Endothelial cell of umbilical vein (primary cell): ENCODE measurements at places on chromosomes 5 and 9. TPM values are rescaled to one million over a fixed set of nuclear protein-coding genes. Genes with fewer than 3 reads are reported as not detected.

The FCN1 gene
- total RNA-seq: not detected in 2 replicates

The DDX41 gene
- total RNA-seq: 86.4 and 103 TPM in 2 replicates

DNA sequence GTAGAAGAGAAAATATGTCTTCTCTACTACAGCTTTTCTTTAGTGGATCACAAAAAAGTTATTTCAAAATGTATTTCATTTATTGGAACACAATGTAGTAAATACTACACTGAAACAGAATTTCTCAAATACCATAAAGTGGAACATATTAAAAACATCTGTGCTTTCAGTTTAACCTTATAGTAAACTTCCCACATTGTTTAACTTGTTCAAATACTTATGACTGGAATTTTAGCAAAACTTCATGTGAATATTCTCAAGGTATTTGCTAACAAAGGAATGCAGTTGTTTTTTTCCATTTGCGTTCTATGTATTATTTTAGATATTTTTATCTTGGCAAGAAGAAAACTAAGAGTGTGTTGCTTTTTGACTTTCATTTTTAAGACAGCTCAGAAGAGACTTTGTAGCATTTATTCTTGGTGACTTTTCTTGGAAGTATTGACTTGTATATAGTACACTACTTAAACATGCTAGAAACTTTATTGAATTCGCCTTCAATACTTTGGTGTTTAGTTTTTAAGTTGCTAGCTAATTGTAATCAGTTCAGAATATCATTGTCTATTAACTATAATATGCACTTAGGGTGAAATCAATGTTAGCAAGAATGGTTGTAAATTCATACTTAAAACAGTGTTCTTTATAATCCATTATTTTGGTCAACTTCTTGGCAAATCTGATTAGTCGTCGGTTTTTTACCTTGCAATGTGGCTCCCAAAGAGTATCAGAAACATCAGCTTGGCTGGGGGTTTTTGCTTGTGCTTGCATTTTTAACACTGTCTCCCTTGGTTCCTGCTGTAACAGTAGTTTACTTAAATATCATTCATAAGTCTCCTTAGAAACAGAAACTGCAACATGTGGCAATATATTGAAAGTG lies 5.0 kb upstream of the RHOBTB3 start:
- no peak for DNase-seq

- no peak for DNase-seq
Measured at GRCh38 chr9:18362166-18362565, 111.8 kb upstream of the ADAMTSL1 start.

DNA sequence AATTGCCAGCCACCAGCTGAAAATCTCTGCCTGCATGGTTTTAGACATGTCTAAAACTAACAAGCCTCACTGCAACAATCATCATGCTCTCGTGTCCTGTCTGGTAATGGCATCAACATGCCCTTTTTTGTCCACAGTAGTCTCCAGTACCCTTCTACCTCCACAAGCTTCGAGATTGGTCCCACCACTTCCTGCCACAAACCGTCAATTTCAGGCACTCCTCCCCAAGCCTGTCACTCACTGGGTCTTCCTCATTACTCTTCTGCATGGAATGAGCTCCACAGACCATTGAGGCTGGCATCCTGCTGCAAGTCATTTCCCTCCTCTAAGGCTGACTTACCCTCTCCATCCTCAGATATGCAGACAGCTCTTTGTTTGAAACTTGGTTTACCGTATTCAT lies 9.0 kb downstream of the LPAR1 start:
- no peak for DNase-seq

DNA sequence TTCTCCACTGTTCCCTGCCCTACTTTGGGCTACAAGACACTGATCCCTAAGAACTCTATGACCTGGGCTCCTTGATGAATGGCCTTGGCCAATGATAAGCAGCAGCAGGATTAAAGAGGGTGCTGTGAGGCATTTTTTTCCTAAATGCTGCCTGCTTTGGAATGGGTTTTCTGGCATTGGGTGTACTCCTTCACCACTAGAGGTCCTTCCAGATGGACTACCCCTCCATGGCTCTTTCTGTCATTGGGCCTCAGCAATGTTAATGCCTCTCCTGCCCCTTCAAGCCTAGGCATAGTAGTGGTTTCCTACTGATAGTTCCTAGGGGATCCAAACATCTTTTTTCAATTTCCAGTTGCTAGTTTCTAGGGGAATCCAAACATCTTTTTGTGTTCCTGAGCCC lies 319.3 kb upstream of the RPS23 start:
- no peak for DNase-seq

DNA sequence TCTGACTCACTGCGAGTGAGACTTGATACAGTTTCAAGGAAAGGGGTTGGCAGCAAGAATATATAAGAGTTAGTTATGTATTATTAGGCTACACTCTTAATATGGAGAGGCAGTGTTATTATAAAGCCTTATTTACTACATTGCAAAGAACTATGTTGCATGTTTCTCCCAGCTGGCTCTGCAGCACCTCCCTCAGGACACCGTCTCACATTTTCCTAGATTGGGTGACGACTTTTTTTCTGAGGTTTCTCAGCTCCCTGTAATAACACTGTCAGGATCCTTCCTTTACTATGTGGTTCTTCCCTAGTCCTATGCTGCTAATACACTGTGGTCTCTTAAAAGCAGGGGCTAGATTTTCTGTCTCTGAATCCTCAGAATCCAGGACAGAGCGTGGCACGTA lies 153.7 kb downstream of the INSYN2B start:
- no peak for DNase-seq

DNA sequence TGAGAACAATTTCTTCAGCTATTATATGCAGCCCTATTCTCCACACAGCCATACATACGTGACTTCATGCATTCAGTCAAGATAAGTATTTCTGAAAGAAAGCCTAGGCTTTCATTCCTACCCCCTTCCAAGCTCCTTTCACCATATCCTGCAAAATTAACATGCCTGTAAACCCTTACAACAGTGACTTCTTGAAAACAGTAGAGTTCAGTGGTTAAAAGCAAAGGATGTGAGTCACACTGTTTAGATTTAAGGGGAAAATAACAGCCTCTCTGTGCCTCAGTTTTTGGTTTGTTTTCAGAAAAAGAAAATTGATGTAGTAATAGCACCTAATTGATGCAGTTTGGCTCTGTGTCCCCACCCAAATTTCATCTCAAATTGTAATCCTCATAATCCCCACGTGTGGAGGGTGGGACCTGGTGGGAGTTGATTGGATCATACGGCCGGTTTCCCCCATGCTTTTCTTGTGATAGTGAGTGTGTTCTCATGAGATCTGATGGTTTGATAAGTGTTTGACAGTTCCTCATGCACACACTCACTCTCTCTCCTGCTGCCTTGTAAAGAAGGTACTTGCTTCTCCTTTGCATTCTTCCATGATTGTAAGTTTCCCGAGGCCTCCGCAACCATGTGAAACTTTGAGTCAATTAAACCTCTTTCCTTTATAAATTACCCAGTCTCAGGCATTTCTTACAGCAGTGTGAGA lies 264.8 kb downstream of the CETN3 start:
- peak; percentile 26 for DNase-seq

- no peak for DNase-seq
Measured at GRCh38 chr9:17083258-17083657, 51.6 kb upstream of the CNTLN start.

DNA sequence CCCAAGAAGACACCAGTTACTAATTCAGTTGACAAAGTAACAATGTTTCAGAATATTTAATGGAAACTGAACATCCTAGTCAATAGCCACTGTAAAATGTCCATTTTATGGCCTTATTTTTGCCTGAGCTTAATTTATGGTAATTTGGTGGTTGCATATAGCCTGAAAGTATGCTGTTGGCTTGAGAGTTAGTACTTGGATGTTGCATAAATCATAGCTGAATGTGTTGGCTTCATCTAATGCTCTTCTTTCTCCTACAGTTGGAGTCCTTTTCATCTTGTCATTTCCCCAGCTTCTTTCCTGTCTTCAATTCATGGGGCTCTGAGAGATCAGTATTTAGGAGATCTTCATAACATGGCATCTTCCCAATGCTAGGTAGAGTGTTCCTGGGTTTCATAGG lies 164.6 kb downstream of the MAT2B start:
- no peak for DNase-seq

The DOCK8 gene
- total RNA-seq: 1.3 and 12.0 TPM in 2 replicates

DNA sequence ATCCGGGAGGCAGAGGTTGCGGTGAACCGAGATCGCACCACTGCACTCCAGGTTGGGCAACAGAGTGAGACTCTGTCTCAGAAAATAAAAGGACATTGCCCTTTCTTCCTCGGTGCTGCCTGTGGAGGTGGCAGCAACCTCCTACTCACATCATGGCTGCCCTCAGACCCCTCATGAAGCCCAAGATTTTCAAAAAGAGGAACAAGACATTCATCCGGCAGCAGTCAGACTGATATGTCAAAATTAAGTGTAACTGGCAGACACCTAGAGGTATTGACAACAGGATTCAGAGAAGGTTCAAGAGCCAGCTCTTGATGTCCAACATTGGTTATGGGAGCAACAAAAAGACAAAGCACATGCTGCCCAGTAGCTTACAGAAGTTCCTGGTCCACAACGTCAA lies 12.6 kb upstream of the PAX5 start:
- DNase-seq: no peak

DNA sequence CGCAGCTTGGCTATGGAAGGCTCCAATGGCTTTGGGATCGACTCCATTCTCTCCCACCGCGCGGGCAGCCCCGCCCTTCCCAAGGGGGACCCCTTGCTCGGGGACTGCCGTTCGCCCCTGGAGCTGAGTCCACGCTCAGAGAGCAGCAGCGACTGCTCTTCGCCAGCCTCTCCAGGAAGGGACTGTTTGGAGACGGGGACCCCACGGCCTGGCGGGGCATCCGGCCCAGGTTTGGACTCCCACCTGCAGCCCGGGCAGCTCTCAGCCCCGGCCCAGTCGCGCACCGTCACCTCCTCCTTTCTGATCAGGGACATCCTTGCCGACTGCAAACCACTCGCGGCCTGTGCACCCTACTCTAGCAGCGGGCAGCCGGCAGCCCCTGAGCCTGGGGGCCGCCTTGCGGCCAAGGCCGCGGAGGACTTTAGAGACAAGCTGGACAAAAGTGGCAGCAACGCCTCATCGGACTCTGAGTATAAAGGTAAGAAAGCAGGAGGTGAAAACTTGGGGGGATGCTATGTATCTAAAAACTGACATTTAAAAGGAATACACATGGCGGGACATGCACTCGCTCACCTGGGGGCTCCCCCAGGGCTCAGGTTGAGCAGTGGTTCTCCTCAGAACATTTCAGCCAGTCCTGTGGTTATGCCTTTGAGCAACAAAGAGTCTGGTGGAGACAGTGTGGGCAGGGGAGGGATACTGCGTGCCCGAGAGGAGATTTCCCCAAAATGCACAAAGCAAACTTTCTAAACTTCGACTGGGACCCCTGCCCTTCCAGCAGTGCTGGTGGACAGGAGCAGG lies 579 bp downstream of the BARHL1 start:
- no peak for DNase-seq

The WDR38 gene
- not detected in 2 replicates for total RNA-seq

DNA sequence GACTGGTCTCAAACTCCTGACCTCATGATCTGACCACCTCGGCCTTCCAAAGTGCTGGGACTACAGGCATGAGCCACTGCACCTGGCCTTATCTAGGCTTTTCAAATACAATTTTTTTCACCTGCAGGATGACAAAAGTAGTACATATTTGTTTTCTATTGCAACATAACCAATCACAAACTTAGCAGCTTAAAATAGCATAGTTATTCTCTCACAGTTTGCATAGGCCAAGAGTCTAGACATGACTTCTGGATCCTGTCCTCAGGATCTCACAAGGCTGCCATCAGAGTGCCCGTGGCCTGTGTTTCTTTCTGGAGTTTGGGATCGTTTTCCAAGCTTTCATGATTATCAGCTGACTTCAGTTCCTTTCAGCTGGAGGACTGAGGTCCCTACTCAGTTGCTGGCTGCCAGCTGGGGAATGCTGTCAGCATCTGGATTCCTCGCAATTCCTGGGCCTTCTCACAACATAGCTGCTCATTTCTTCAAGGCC lies 348.9 kb downstream of the ARHGEF28 start:
- no peak for DNase-seq

- no peak for DNase-seq
Measured at GRCh38 chr9:86783884-86784283, 163.4 kb downstream of the GAS1 start.

DNA sequence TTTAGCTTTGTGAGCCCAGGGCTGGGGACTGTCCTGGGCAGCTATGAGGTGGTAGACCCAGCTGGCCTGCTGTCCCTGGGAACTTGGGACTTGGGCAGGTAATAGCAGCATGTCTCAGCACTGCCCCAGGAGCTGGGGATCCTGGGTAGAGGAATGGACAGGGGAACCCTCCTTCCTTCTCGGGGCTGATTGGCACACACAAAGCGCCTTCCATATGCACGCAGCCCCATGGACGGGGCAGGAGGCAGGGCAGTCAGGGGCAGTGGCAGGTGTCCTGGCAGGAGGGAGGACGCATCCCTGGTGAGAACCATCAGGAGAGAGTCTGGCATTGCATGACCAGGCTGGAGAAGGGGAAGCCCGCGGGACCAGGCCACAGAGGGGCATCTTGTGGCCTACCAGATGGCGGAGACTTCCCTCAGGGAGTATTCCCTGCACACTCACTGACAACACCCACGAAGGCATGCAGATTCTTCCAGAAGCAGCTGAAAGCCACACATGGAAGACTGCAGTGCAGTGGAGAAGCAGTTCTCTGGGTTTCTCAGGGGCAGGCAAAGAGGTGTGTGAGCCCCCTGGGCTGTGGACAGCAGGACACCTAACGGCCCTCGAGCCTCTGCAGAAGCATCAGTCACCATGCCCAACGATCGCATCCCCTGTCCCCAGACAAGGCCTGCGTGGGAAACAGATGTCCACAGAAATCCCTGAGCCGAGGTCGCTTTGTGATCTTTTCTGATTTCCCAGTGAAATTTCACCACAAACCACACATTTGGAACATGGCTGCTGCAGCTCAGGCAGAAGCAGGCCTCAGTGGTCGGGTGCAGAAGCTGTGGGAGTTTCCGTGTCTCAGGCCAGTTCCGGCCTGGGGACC lies 7.0 kb upstream of the NKD2 start:
- no peak for DNase-seq

DNA sequence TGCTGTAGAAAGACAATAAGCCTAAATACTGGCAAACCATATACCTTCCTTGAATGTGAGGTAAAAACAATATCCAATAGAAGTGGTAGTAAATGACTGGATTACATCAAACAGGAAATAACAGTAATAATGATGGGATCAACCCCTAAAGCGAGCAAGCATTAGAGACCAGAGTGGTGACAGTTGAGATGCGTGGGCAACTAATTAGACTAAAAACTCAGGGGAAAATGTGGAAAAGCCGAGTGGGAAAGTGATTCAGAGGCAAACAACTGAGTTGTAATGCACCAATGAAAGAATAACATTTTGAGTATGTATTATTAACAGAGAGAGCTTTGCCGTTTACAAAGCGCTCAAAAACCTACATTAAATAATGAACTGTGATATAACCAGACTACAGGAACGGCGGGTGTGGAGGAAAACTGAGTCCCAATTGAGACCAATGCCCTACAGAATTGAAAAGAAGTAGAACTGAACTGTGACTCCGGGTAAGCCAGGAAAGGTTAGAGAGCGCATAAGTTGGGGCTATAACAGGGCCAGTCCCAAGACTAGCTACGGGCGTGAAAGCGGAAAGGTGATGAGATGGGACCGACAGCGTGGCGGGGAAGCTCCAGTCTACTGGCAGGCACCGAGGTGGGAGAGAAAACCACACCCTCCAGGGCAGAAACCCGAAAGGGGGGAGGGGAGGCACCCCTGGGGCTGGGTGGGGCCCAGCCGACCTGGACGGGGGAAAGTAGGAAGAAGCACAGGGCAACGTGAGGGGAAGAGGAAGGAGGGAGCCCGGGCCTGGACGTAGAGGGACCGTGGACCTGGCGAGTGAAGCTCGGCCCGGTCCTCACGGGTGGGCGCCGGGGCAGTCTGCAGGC lies 592 bp downstream of the UBAP2 start:
- no peak for DNase-seq

- DNase-seq: no peak
Measured at GRCh38 chr9:82981552-82981951, 81.4 kb downstream of the RASEF start.

- no peak for DNase-seq
Measured at GRCh38 chr9:115254287-115255180, 136.6 kb upstream of the TNC start.
